ENCODE measurements at places on chromosomes 7 and 10.
A peak's percentile ranks its signal among the peaks of the same experiment; 100 is the strongest.

DNA sequence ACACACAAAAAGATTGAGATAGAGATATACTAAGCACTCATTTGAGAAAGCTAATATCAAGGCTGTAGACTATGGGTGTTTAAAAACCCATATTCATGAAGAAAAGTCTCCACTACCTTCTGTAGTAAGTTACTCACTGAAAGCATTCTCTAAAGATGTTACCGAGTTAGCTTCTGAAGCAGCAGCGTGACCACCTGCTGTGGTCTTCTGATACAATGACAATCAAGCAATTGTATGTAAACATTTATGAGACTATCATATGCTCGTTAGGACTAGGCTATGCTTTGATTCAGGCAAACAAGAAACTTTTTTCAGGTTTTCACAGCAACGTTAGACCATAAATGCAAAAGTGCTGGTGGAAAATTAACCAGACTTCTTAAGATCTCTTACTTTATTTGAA lies 11.2 kb downstream of the RHOBTB1 start:
- DNase-seq, result no peak

DNA sequence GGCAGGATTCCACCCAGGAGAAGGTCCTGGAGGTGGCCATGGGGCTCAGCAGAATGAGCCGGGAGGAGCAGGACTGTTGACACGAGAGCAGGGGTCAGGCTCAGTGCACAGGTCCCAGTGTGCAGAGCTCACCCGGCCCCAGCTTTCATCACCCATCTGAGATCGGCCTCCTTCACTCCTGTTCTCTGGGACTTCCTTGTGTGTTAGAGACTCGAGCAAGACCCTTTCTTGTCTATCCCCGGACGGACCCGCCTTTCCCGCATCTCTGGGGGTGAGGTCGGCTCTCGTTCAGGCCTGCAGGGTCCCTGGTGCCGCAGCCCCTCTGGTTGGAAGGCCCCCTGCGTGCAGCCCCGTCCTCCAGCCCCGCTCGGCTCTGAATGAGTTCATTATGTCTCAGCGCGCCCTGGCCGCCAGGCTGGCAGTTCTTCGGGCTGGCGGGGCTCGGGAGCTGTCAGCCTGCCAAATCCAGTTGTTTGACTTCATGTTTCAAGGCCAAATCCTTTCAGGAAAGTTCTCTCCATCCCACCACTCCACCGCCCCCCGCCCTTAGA lies 127.9 kb downstream of the LHPP start:
- DNase-seq, result no peak

GRCh38 chr10:48470115-48470892 lies 134.6 kb downstream of the ARHGAP22 start:
- no peak for DNase-seq

DNA sequence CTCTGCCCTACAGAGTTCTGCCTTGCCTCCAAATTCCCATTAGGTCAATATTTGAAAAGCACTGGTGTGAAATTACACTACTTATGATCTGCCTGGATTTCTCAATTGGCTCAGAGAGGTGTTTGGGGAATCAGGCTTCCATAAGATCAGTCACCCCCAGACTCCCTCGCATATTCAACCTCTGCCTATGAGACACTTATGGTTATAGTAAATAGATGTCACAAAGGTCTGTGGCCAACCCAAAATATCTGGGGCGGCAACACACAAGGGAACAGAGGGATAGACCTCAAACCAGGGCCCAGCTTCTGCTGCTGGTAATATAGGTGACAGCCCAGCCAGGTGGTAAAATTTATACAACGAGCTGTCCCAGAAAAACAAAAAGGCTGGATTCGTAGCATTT lies 376.7 kb upstream of the ZMIZ1 start:
- no peak for DNase-seq

GRCh38 chr10:113138937-113139585 lies 189.0 kb downstream of the TCF7L2 start:
- no peak for DNase-seq

DNA sequence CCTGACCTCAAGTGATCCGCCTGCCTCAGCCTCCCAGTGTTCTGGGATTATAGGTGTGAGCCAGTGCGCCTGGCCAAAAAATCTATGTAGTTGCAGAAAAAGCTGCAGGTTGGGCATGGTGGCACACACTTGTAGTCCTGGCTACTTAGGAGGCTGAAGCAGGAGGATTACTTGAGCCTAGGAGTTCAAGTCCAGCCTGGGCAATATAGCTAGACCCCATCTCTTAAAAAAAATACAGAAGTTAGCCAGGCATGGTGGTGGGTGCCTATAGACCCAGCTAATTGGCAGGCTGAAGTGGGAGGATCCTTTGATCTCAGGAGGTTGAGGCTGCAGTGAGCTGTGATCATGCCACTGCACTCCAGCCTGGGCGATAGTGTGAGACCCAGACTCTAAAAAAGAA lies 24.8 kb upstream of the CAMK1D start:
- DNase-seq, result no peak

DNA sequence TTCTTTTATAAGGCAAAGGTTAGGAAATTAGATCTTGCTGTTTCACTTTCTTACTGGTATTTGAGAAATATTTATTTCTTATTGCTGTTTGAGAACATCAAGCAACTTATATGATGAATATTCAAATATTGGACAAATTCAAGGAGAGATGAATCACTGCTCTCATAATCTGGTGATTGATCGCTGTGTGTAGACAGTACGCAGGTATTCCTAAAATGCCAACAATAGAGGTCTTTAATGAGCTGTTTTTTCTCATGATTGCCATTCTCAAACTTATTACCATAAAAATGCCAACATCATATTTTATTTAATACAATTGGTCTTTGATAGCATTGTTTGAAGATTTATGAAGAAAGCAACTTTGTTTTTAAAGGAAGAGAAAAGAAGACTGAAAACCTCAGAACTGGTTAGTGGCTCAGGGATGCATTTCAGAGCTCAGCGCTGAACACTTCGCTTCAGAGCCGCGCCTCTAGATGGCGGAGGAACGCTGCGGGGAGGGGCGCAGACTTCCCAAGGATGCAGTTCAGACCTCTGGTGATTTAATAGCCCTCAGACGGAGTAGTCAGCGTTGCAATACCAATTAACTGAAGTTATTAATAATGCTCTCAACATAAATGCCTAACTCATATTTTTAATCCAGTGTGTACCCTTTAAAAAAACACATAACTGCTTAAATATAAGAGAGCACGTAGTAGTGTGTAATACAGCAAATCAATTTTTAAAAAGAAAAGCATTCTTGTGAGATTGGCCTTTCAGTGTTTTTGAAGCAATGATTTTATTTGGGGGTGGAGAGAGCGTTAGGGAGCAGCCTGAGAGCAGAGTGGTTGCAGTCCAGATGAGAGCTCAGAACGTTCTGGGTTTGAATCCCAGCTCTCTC lies 38.5 kb upstream of the STEAP4 start:
- peak; percentile 31 for DNase-seq

DNA sequence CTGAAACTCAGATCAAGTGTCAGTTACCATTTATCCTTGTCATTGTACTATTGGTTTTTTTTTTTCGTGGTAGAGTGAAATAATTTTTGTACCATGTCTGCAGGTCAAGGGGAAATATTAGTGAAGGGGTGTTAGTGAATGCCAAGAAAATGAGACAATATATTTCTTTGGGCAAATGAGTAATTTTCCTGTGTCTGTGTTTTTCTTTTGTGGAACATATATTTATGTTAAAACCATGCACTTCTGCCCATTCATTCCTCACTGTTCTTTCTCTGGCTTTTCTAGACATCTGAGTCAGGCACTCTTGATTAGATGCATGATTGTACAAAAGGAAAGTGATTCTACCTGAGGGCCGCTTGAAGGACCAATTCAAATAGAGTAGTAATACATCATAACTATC lies 161.6 kb downstream of the BICC1 start:
- peak; percentile 52 for DNase-seq

DNA sequence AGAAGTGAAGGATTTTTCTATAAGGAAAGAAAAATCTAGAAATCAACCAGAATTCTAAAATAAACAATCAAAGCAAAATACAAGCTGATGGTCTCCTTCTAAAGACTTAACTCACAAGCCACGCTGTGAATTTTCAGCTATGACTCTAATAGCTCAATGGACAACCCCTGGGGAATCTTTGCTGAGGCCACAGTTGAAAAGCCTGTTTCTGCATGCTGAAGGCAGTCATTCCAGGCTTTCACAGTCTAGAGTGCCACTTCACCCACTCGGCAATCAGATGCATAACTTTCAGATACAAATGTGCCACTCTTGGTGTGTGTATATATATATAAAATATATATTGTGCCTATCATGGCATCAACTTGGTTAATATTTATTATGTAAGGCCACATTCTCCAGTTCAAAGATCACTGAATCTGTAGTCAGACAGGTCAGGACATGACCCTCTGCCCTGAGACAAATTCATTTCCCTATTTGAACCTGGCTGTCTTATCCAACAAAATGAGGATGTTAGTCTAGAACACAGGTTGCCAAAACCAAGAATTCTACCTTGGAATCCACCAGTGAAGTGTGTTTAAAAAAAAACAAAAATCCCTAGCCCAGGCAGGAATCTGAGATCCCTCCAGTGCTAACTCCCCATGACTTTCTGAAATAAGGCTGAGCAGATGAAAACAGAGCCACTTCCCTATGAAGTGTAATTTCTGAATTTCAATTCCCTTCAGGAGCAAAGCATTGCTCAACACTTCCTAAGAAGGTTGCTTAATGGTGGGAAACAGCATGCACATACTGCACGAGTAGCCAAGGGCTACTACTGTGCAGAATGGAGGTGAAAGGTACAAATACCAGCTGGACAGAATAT lies 9.9 kb downstream of the LIPA start:
- DNase-seq, result no peak

DNA sequence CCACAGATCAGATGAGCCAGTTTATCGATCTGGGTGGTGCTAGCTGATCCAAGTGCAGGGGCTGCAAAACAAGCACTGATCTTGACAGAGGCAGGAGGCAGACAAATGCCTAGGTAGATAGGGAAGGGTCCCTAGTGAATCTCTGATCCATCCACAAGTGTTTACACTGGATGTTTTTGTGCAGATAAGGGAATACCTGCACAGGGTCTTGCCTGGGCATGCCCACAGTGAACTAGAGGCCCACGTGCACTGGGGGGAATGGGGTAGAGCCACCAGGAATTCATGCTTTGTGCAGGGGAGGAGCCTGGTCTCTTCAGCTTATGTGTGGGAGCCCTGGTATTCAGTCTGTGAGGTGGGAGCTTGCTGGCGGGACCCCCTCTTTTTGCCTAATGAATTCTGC lies 50.3 kb downstream of the SDHAF3 start:
- DNase-seq, result no peak

DNA sequence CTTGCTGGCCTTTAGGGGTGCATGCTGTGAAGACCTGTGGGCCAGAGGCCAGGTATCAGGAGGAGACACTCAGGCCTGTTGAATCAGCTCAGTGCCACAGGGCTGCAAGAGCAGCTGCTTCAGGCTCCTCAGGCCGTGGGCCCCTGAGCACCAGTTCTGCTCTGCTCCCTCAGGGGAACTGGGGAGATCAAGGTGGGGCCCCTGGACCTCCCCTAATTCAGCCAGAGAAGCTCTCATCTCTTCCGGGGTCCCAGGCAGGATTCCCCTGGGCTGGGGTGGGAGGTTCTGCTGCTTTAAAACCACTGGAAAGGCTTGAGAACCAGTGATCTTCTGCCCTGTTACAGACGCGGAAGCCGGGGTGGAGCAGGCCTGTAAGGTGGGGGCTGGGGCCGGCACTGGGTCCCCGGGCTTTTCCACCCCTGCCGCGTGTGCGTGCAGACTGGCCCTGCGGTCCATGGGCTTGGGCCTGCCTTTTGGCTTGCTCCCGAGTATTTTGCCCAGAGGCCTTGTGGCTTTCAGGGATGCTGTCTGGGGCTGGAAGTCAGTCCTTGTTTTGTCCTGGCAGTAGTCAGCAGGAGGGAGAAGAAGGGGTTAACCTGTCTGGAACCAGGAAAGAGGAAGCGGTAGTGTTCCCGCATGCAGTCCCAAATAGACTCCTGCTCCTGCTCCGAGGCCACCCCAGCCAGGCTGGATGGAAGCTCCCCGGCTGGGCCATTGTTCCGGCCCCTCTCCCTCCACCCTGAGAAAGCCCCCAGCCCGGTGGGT lies 74.3 kb downstream of the LHPP start:
- DNase-seq, result no peak

- DNase-seq, result no peak
These were observed 16.3 kb downstream of the AKR1D1 start for GRCh38 chr7:138092486-138093028.

DNA sequence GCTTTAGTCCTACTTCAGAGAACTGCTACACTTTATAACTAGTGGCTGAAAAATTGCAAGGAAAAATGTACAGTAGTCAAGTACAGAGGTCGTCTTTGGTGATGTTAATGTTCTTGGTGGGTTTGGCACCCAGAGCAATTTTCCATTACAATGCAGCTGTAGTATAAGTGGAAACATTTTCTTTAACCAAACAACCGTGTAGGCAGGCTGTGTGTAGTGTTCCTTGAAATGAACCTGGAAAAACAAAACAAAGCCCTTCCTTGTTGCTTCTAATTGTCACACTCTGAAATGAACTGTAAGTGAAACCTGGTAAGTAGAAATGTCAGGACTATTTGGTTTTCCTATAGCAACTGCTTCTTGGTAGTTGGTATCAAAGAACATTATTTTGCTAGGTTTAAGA lies 256.9 kb downstream of the MDFIC start:
- DNase-seq, result peak; percentile 1

DNA sequence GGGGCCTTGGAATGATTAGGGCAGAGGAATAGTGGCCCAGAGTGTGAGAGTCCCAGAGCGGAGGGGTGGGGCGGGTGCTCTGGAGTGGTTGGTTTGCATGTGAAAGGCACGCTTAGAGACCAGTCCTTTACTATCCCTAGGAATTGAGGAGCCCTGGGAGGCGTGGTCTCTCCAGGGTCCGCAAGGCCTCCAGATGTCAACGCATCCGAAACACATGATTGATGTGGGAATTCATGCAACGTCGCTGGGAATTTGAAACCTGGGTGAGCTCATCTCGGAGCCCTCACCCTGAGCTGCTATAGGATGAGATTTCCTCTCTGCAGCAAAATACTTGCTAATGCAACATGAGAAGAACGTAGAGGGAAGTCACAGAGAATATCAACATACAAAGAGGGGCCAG lies 51.2 kb downstream of the NPTX2 start:
- no peak for DNase-seq

- DNase-seq, result no peak
These were observed 31.0 kb upstream of the PRSS1 start for GRCh38 chr7:142718313-142718712.

- peak; percentile 40 for DNase-seq
These were observed 831 bp downstream of the CCDC7 start for GRCh38 chr10:32446536-32447406.

GRCh38 chr10:123997013-123997412 lies 96.4 kb downstream of the CHST15 start:
- no peak for DNase-seq

DNA sequence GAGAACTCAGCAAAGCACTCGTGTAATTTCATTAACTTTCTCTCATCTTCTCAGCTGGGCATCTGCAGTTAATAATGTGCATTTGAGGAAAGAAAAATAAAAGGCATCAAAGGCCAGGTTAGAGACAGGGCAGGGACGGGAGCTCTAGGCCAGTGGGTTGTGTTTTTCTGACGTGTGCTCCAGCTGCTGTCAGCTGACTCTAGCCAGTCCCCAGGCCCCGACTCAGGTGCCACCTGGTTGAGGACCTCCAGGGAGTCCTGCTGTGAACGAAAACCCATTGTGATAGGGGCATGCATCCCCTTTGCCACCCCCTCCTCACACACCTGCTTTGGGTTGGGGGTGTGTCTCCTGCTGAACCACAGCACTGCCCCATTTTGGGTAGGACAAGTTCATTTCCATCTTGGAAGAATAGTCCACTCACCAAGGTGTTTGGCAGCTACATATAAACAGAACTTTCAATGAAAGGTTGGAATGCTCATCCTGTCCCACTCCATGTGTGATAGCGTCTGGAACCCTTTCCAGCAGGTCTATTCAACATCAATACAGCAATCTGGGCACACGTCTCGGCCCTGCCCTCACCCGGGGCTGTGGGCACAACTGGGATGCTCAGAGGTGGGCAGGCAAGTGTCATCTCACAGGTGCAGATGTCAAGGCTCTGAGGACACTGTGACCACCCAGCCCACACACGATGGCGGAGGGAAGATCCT lies 146.1 kb upstream of the FAM20C start:
- no peak for DNase-seq

Measured in fibroblast of skin of right biceps (primary cell).